ENCODE measurements at places on chromosomes 12 and 14. TPM values are rescaled to one million over a fixed set of nuclear protein-coding genes. Genes with fewer than 3 reads are reported as not detected.
A peak's percentile ranks its signal among the peaks of the same experiment; 100 is the strongest.

Gene DPF3
- total RNA-seq, result 3.0 TPM

Gene NCAPD2
- total RNA-seq, result 173 TPM

Gene FOXG1
- not detected for total RNA-seq

Gene SCN8A
- 3.3 TPM for total RNA-seq

Gene C12orf54
- total RNA-seq, result not detected

Gene LDHB
- 1,072 TPM for total RNA-seq

Gene CD163L1
- 3.0 TPM for total RNA-seq

Gene PSMA6
- total RNA-seq, result 354 TPM

Gene CELA1
- not detected for total RNA-seq

DNA sequence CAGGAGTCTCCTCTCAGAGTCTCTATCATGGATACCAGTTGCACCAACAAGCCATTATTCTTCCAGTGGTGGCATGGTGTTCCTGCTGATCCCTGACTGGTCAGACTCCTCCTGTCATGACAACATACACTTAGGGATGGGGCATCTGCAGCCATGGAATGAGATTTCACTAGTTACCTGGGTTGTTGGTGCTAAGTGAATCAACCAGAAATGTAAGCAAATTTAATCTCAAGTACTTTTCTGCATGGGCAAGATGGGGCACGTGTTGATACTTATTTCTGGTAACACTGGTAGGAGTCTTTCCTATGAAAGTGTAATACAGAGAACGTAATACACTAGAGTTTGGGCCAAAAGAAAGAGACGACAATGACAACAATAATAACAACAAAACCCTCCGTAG, 211.5 kb upstream of the FOXN3 start:
- no peak for DNase-seq

DNA sequence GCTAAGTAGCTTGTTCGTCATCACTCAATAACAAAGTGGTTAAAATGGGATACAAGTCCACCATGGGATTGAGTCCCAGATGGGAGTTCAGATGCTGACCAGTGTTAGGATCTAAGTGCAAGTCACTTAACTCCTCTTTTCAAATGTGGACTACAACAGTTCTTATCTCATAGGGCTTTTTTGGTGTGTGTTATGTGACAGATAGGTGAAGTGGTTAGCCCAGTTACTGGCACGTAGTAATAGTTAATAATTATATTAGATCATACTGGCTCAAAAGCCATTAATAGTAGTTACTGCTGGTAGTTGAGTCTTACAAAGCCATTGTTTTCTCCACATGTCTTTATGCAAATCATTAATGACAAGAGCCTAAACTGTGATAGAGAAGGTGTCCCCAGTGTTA, 73.2 kb downstream of the RCOR1 start:
- DNase-seq, result no peak

DNA sequence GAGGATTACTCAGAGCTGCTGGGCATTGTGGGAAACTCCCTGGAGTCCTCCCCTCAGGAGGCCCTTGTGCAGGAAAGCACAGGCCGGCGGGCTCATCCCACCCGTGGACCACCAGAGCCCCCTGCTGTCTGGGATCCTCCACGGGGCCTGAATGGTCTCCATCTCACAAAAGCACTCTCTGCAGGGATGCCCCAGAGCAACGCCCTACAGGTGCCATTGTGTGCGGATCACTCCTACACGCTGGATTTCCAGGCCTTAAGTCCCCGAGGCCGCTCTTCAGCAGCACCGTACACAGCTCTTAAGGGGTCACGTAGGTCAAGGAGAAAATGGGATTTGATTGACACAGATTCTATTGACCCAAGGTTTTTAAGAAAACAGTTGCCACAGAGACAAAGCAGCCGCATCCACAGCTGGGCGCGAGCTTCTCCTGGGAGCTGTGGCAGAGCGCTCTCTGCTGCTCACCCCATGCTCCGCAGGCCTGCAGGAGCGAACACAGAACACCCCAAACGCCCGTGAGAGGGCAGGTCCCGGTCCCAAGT, 36.7 kb upstream of the RIMBP2 start:
- no peak for DNase-seq

DNA sequence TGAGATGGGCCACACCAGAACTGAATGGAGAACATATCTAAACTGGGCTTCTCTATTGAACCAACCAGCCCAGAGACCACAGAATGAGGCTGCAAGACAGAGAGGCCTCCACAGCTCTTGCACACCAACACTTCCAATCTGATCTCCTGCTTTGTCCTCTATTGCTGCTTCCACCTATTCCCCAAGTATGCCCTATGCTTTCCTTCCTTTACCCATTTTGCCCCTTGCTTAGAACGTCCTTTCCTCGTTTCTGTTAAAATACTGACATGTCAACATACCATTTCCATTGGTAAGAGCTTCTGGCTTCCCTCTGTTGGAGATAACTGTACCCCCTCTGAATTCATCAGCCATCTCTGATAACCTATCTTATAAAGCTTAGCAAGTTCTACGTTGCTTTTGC, 2.8 kb downstream of the SLC2A13 start:
- no peak for DNase-seq

- no peak for DNase-seq
Observed at GRCh38 chr12:18148961-18149360, 59.0 kb upstream of the RERGL start.

DNA sequence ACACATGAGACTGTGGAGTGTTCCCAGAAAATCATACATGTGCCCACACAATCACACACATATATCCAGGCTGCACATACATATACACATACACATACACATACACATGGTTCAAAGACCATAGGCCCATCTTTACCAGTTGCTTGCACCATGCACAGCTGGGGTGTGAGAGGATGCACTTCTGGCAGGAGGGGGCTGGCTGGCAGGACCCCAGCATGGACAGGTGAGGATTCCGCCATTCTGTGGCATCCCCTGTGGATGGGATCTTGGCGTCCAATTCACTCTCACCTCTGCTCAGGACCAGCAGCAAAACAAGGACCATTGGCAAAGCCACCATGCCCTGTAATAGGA, 7.0 kb downstream of the ITGB7 start:
- DNase-seq, result no peak

GRCh38 chr14:23375527-23376251, 1.2 kb upstream of the CMTM5 start:
- no peak for DNase-seq

GRCh38 chr14:73747379-73748211, 33.4 kb upstream of the PNMA1 start:
- no peak for DNase-seq

- DNase-seq, result no peak
Observed at GRCh38 chr14:24310646-24311604, at the start of gene LTB4R. TSS of gene LTB4R (plus strand) at chr14:24311502. CDS start at chr14:24315652, 4,150 bp downstream.

DNA sequence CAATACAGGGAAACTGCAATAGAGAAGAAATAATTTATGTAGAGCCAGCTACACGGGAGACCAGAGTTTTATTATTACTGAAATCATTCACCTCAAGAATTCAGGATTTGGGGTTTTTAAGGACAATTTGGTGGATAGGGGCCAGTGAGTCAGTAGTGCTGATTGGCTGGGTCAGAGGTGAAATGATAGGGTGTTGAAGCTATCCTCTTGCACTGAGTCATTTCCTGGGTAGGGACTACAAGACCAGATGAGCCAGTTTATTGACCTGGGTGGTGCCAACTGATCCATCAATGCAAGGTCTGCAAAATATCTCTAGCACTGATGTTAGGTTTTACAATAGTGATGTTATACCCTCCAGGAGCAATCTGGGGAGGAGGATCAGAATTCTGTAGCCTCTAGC, 486.3 kb downstream of the LRIG3 start:
- peak; percentile 74 for DNase-seq

- DNase-seq, result no peak
Observed at GRCh38 chr12:40033242-40033630, 72.6 kb downstream of the SLC2A13 start.

- DNase-seq, result no peak
Observed at GRCh38 chr12:56661560-56661959, 15.8 kb upstream of the ATP5F1B start.

GRCh38 chr14:77303417-77304156, 17.1 kb downstream of the POMT2 start:
- DNase-seq, result peak; percentile 95

DNA sequence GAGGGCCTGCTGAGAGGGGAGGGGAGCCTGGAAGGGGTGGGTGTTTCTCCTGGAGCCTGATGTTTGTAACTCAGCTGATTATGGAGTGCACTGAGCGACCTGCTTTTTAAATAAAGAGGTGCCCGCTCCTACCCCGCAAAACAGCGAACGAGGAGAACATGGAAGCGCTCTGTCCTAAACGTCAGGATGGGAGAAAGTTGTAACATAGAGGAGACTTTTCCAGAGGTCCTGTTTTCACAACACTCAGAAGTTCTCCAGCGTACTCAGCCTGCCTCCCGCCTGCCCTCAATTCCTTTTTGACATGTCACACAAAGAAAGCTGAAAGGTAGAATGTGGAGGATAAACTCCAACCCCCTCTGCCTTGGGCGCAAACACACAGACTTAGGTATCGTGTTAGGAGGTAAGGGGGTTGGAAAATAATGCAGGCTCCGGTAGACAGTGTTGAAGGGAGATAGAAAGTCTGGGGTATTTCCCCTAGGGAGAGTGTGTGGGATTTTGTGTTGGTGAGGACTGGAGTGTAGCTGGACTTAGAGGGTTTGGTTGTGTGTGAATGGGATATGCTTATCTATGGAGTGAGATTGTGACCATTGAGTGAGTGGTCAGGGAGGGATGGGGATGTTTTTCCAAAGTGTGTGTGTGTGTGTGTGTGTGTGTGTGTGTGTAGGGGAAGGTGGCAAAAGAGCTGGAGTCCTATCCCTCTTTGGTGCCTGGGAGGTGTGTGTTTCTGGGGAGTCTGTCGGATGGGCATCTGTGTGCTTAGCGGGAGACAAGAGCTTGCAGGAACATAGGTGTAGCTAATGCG, 2.1 kb downstream of the NTF3 start:
- no peak for DNase-seq

- DNase-seq, result peak; percentile 67
Observed at GRCh38 chr14:50397390-50398188, 908 bp upstream of the CDKL1 start.

GRCh38 chr12:50411051-50411660, 10.5 kb downstream of the LARP4 start:
- DNase-seq, result no peak

GRCh38 chr12:40335991-40336390, 111.2 kb downstream of the LRRK2 start:
- no peak for DNase-seq

- no peak for DNase-seq
Observed at GRCh38 chr12:41917938-41918341, 226.7 kb downstream of the GXYLT1 start.

DNA sequence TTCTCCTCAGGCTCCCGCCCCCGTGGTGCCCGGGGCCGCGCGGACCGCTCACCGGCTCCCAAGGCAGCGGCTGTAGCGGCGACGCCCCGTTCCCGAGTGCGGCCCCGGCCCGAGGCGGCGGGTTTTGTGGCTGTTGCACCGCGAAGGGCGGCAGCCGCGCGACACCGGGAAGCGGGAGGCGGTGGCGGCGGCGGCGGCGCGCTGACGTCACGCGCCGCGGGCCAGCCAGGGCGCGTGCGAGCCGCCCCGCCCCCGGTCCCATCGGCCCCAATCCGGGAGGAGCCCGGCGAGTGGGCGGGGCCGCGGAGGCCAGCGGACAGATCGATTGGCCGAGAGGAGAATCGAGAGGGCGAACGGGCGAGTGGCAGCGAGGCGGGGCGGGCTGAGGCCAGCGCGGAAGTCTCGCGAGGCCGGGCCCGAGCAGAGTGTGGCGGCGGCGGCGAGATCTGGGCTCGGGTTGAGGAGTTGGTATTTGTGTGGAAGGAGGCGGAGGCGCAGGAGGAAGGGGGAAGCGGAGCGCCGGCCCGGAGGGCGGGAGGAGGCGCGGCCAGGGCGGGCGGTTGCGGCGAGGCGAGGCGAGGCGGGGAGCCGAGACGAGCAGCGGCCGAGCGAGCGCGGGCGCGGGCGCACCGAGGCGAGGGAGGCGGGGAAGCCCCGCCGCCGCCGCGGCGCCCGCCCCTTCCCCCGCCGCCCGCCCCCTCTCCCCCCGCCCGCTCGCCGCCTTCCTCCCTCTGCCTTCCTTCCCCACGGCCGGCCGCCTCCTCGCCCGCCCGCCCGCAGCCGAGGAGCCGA, at the start of gene YY1:
TSS of gene YY1 (plus strand) at position 726 of the 792 bp plus-strand sequence. CDS start 101 bp downstream, outside the sequence.
- peak; percentile 98 for DNase-seq

DNA sequence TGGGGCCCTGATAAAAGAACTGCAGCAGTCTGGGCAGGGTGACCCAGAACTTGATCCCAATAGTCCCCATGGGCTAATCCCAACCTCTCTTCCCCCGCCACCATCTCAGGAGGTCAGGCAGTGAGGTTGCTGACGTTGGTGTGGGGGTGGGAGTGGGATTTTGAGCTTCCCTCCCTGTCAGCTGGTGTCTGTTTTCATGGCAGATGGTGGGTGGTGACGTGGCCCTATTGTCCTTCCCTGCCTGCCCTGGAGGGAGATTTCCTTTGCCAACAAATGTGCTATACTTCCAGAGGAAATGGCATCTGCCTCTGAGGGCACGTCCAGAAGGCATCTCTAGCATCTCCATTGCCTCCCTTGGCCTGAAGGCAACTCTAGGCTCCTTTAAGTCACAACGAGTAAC, 37.7 kb downstream of the NEUROD4 start:
- DNase-seq, result peak; percentile 14

GRCh38 chr14:76782885-76783566, 21.8 kb downstream of the VASH1 start:
- no peak for DNase-seq

DNA sequence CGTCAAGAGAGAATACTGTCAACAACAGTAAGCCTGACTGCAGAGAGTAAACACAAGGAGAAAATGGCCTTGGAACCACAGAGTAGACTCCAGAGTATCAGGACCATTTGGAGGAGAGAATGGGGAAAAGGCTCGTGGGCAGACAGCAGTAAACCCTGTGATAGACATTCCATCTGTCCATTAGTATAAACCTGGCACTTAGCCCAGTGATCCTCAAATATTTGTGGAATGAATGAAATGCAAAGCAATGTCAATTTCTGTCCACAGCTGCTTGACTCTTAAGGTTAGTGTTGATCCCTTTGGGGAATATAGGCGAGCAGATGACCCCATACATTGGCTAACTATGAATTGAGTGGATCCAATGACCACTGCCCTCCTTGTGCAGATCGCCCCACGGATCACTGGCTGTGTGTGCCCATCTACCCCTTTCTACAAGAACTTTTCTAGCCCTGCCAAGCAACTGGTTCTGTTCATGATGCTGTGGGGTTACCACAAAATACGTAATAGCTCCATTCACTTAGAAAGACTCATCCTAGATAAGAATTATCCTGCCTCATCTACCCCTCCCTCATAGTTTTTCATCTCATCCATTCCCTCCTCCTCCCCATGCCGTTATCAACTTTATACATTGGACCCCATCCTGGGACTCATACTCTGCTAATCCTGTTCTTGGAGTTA, 846.8 kb downstream of the NRXN3 start:
- peak; percentile 75 for DNase-seq

DNA sequence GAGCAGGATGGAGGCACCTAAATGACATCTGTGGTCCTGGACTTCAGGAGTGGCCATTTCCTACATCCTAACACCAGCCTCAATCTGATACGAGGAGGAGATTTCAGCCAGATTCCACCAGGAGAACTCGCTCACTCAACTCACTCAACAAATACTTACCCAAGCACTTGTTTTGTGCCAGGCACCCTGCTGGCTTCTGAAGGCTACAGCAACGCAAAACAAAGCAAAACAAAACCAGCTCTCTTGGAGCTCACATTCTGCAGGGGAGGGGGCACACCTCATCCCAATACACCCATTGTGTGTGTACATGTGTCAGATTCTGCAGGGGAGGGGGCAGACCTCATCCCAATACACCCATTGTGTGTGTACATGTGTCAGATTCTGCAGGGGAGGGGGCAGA, 144.8 kb downstream of the PIWIL1 start:
- no peak for DNase-seq

- no peak for DNase-seq
Observed at GRCh38 chr12:131491916-131492490, 218.9 kb upstream of the SFSWAP start.

All from HT1080 (cell line).